ENCODE measurements at places on chromosomes 7 and 10. TPM values are rescaled to one million over a fixed set of nuclear protein-coding genes. Genes with fewer than 3 reads are reported as not detected.

The HOXA10 gene
- not detected for total RNA-seq

The CYP2C18 gene
- not detected for total RNA-seq

The CRCP gene
- total RNA-seq, result 40.8 TPM

The GLCCI1 gene
- 37.4 TPM for total RNA-seq

The RNF133 gene
- total RNA-seq, result not detected

The AGK gene
- total RNA-seq, result 35.1 TPM

The EMX2 gene
- not detected for total RNA-seq

The SPDYE3 gene
- total RNA-seq, result not detected

The FOXP2 gene
- total RNA-seq, result not detected

The SCART1 gene
- total RNA-seq, result 2.8 TPM

The SAP25 gene
- 13.8 TPM for total RNA-seq

The POU6F2 gene
- 0.24 TPM for total RNA-seq

The ACHE gene
- total RNA-seq, result 0.34 TPM

The LIPM gene
- total RNA-seq, result not detected

The FOXI2 gene
- not detected for total RNA-seq

The RBM20 gene
- total RNA-seq, result 0.02 TPM

The RARRES2 gene
- not detected for total RNA-seq

The CADPS2 gene
- not detected for total RNA-seq

The STK31 gene
- 0.76 TPM for total RNA-seq

The STRIP2 gene
- total RNA-seq, result 0.35 TPM

The IL15RA gene
- 19.8 TPM for total RNA-seq

The FANK1 gene
- 0.42 TPM for total RNA-seq

The HTR7 gene
- total RNA-seq, result not detected

The ALOX5 gene
- 181 TPM for total RNA-seq

The CCL24 gene
- total RNA-seq, result 1.2 TPM

The CAV2 gene
- total RNA-seq, result not detected

The CUZD1 gene
- total RNA-seq, result 2.2 TPM

The AGBL3 gene
- total RNA-seq, result 6.1 TPM

The C10orf71 gene
- total RNA-seq, result not detected

All from activated B cell treated with CpG ODN at 0.5 μM for 24 hours (primary cell).